HCEC 1CT (cell line): ENCODE measurements at places on chromosomes 4 and X.

- peak; percentile 3 for DNase-seq
Observed at GRCh38 chr4:80072228-80072743, 743 bp downstream of the ANTXR2 start.

DNA sequence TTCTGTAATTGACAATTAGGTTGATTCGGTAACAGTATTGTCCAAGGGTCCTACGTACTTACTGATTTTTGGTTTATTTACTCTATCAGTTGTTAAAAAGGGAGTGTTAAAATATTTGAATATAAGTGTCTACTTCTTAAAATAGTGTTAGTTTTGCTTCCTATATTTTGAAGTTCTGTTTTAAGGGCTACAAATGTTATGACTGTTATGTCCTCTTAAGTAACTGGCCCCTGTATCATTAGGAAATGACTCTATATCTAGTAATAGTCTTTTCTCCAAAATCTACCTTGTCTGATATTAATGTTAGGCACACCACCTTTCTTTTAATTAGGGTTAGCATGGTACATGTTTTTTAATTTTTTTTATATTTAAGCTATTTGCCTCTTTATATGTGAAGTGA is 30.1 kb downstream of the ANKRD50 start:
- no peak for DNase-seq

GRCh38 chrX:119290476-119290875 is 54.4 kb downstream of the PGRMC1 start:
- no peak for DNase-seq

- no peak for DNase-seq
Observed at GRCh38 chrX:13151828-13152517, 107.6 kb upstream of the FAM9C start.

DNA sequence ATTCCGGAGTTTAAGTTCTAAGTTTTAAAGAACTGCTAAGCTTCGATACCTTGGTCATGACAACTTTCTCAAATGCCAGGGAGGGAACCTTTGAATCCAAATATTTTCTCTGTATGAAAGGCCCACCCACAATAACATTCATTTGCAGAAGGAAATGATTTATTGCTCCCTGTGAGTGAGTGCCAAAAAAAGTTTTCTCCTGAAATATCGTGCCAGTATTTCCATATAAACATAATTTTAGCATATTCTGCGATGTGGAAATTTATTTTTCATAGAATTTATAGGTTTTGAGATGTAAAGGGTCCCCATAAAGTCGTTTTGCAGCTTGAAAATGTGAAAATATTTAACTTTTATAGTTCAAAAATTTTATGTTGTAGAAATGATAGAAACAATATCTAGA is 53.9 kb downstream of the BMPR1B start:
- no peak for DNase-seq

DNA sequence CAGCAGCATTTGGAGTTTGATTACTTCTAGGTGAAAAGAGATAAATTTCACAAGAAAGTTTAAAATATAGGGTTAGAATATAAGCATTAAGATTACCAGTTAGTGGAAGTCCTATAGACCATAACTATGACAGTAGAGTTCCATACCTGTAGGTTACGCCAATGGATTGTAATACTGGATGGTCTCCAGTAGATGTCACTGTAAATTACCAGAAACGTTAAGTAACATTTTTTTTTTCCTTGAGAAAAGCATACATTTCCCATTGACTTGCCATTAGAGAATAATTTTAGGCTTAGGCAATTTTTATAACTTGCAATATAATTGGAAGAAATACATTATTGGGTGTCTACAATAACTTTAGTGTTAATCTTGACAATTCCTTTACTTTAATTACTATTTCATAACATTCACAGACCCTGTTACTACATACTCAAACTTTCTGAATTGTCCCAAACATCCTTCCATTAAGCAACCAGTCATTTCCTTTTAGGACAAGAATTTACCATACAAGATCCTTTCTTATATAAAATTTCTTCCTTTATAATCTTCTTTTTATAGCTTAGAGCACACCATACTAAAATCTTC is 304.1 kb upstream of the TECRL start:
- peak; percentile 4 for DNase-seq

GRCh38 chrX:10974920-10975319 is 136.2 kb upstream of the HCCS start:
- no peak for DNase-seq
